ENCODE measurements at places on chromosomes 3 and 15.

DNA sequence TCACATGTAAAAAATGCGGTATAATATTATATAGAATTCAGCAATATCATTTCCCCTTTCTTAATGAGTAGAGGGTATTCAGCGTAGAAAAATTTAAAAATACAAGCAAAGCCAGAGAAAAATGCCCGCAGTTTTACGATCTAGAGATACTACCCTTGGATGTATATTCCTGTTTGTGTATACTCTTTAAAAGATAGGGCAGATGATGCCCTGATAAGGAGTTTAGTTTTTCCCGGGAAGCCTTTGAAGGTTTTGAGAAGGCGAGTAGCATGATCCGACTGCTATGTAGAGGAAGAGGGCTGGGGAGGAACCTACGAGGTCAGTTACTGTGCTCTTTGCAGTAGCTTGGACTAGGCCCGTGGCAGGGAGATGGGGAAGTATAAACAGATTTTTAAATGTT lies 1.2 kb downstream of the YEATS2 start:
- DNase-seq = peak; percentile 60

DNA sequence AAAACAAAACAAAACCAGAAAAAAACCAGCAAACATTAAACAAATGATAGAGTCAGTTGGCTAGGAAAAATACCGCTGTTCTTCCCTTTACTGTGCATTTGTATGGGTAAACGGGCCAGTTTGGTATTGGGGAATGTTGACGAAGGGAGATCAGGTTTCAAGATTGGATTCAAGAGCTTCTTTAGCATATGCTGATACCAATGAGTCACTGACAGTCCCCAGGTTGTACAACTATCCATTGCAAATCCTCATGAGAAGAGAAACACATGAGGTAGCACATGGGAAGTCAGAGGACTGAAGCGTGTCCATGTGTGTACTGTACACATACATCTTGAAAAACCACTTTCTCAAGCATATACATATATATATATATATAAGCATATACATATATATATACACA lies 25.6 kb downstream of the TIGIT start:
- DNase-seq = no peak

GRCh38 chr15:52677593-52678467 lies 1.4 kb downstream of the ATOSA start:
- peak; percentile 75 for DNase-seq

GRCh38 chr3:102085431-102086176 lies 236.3 kb downstream of the NFKBIZ start:
- no peak for DNase-seq

DNA sequence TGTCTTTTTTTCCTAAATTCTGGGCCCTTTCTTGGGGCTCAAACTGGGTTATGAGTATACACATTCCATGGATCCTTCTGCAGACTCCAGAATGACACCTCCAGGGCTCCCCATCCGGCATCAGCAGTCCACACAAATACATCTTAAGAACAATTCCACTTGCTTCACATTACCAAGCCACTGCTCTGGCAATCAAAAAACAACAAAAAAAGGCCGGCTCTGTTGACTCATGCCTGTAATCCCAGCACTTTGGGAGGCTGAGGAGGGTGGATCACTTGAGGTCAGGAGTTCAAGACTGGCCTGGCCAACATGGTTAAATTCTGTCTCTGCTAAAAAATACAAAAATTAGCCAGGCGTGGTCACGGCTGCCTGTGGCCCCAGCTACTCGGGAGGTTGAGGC lies 49.9 kb upstream of the LPP start:
- DNase-seq = no peak

GRCh38 chr3:19945969-19946831 lies 697 bp upstream of the RAB5A start:
- peak; percentile 11 for DNase-seq

- no peak for DNase-seq
Measured at GRCh38 chr15:55770806-55771205, 27.9 kb upstream of the PRTG start.

GRCh38 chr3:54932606-54933005 lies 4.7 kb upstream of the LRTM1 start:
- peak; percentile 81 for DNase-seq

DNA sequence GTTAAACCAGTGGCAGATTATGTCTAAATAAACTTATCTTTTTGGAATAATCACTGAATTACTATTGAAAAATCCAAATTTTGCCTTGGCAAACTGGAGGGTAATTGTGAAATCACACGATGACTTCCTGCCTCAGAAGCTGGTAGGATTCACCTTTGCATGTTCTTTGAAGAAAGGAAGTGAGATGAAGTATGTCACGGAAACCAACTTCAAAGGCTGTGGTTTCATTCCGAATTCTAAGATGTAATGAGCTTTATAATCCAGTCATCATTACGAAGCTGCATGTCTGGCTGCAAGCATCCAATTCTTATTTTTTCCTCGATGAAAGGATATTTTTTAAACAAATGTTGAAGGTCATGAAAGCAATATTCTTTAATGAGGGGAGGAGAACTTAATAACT lies 15.0 kb upstream of the ZBED2 start:
- DNase-seq = no peak

- DNase-seq = no peak
Measured at GRCh38 chr3:156654834-156655233, 19.6 kb upstream of the TIPARP start.

DNA sequence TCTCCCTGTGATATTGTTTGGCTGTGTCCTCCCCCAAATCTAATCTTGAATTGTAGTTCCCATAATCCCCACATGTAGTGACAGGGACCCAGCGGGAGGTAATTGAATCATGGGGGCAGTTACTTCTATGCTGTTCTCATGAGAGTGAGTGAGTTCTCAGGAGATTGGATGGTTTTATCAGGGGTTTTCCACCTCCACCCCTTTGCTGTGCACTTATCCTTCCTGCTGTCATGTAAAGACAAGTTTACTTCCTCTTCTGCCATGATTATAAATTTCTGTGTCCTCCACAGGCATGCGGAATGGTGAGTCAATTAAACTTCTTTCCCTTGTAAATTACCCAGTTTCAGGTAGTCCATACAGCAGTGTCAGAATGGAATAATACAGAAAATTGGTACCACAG lies 24.7 kb downstream of the TUSC7 start:
- DNase-seq = no peak

- no peak for DNase-seq
Measured at GRCh38 chr3:100270215-100270583, 9.4 kb downstream of the TBC1D23 start.

- DNase-seq = no peak
Measured at GRCh38 chr15:92000709-92001108, 147.2 kb downstream of the SLCO3A1 start.

DNA sequence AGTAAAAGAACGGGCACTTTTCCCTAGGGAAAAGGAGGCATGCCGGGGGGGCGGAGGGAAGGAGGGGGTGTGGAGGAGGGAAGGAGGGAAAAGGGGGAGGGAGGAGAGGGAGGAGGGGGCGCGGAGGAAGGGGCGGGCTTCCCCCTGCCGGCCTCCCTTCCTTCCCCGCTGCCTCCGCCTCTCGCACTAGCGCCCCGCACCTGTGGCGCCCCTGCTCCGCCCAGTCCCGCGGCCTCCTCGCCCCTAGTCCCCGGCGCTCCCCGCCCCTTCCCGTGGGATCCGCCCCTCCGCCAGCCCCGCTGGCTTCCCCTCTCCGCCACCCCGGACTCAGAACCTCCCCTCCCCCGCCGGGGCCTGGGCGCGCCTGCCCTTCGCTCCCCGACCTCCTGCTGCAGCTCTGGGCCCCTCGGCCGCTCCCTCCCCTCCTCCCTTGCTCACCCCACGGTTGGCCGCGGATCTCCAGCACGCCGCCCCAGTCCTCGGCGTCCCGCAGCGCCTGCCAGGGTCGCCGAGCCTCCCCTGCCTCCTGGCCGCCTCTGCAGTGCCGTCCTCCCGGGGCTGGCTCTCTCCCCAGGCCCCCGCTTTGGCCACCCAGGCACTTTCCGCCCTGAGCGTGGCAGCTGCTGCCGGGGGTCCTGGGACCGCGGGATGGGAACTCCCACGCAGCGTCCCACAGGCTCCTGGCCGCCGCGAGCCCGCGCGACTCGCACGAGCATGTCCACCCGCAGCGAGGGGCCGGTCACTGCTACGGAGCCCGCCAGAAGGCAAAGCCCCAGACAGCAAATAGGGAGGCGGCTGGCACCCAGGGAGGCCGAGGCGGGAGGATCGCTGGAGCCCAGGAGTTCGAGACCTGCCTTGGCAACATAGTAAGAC lies 147.4 kb downstream of the TJP1 start:
- no peak for DNase-seq

DNA sequence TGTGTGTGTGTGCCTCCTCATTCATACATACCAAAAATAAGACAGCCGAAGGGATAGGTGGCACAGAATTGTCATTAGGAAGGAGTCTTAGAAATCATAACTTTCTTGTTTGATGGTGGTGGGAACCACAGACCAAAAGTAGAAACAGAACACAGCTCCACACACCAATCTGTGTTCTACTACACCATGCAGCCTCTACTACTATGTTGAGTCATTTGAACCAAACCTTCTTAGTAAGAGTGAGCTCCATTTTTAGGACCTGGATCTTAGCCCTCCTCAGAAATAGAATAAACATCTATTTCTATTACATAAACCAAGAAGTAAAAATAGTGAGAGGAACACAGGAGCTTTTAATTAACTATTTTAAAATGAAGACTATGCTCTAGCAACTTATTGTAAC lies 27.9 kb upstream of the PLCH1 start:
- no peak for DNase-seq

DNA sequence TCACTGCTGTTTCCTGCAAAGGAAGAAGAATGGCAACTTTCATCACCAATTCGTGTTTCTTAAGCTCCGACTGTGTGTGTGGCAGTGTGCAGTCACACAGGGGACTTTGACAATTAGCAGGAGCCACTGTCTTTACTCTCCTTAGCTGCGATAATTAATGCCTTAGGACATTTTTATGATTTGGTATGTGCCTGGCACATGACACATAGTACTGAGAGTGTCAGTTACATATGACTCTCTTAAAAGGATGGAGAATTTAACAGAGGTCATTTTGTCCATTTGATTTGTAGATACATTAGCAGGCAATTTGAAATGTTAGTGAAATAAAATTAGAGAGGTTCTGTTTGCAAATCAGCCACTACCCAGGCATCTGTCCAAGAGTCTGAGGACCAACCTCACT lies 128.9 kb upstream of the VEPH1 start:
- no peak for DNase-seq

DNA sequence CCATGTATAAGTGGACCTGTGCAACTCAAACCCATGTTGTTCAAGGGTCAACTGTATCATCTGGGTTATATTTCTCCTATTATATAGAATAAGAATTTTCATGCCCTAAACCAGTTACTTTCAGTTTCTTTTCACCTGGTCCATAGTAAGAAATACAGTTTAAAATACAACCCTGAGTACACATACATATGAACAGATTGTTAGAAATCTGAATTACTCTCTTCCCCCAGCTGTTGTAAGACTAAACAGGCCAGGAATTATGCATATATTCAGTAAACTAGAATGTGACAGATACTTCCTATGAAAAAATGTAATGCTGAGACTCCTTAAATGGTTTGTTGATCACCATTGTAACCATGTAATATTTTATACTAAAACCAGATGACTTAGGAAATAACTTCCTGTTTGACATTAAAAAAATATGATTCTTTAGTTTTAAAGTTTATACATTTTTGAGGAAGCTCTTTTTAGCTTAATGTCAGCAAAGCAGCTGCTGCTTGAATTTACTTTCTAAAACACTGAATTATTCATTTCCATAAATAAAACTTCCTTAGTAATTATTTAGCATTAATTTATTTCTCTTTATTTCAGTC lies 52.5 kb upstream of the ZCWPW2 start:
- DNase-seq = no peak

GRCh38 chr3:42442640-42443039 lies 32.2 kb upstream of the LYZL4 start:
- DNase-seq = no peak

- DNase-seq = no peak
Measured at GRCh38 chr3:50519471-50520089, 16.1 kb upstream of the CACNA2D2 start.

GRCh38 chr15:37907136-37907535 lies 27.3 kb upstream of the TMCO5A start:
- no peak for DNase-seq

DNA sequence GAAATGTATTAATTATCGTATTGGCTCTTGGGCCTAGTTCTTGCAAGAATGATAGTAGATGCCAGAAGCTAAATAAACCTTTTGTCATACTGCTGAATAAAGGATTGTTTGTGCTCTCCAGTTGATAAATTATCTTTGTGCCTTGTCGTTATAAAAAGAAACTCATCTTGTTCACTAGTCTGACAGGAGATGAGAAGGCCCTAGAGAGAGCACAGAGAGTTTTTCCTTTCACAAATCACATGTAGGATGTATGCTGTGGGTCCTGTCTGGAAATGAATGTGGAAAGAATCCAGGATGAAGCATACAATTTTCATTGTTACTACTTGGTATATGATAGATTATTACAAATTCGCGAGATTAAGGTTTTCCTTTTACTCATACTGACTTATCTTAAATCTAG lies 113.0 kb downstream of the NLGN1 start:
- DNase-seq = peak; percentile 42

- peak; percentile 97 for DNase-seq
Measured at GRCh38 chr3:150170852-150171520, 200.3 kb upstream of the PFN2 start.

GRCh38 chr3:4665197-4665596 lies 172.0 kb downstream of the ITPR1 start:
- DNase-seq = no peak

DNA sequence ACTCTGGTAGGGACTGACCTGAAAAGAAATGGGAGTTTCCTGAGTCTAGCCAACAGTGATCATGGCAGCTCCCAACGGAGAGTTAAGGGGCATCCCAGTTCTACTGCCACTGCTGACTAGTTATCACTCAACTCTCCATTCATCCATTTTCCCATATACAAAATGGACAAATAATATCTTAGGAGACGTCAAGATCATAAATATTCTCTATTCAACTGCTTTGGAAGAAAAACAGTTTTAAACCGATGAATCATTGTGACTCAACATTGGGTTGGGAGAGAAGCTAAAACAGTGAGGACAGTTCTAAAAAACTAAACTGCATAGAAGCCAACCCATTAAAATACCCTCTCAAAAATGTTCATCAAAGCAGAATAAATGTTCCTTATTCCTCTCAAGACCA lies 57.6 kb upstream of the CHRM5 start:
- DNase-seq = no peak

DNA sequence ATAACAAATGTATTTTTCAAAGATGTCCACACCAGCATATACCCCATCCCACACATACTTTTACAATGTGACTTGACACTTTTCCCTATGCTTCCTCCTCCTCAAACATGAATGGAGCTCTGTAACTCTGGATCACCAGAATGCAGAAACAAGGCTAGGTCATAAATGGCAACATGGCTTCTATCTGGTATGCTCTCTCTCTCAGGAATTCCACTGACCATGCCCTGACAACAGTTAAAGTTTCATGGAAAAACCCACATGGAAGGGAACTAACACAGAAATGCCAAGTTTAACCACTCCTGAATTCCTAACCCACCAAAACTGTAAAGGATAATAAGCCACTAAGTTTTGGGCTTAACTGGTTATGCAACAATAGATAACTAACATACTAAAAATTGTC lies 19.9 kb downstream of the MYO9A start:
- no peak for DNase-seq

- no peak for DNase-seq
Measured at GRCh38 chr15:73538563-73539211, 94.5 kb downstream of the NPTN start.

GRCh38 chr15:92079047-92079446 lies 225.5 kb downstream of the SLCO3A1 start:
- DNase-seq = no peak

Measured in globus pallidus (tissue), 1 donor.